Activated naive CD4-positive, alpha-beta T cell (primary cell): ENCODE measurements at places on chromosomes 7 and 10.

DNA sequence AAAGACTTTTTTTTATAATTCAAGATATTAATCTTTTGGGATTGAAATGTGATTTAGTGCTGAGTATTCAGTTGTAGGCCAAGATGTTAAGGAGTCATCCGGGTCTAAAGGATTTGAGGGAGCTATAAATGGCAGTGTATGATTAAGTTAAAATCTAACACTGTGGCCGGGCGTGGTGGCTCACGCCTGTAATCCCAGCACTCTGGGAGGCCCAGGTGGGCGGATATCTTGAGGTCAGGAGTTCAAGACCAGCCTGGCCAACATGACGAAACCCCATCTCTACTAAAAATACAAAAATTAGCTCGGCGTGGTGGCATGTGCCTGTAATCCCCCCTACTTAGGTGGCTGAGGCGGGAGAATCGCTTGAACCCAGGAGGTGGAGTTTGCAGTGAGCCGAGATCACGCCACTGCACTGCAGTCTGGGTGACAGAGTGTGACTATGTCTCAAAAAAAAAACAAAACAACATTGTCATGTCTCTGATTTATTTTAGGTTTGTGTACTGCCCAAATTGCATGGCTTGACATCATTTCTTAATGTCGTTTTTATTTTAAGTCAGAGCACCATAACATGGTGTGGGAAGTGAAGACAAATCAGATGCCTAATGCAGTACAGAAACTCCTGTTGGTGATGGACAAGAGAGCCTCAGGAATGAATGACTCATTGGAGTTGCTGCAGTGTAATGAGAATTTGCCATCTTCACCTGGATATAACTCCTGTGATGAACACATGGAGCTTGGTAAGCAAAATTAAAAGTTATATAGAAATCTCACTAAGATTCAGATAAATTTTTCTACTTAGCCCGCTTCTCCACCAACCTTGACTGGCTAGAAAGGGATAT lies 10.7 kb downstream of the HBP1 start:
- DNase-seq, result no peak

- no peak for DNase-seq
These were observed 7.3 kb downstream of the PPIF start for GRCh38 chr10:79354615-79355014.

- no peak for DNase-seq
These were observed 30.2 kb downstream of the PTPRN2 start for GRCh38 chr7:158557441-158557755.

GRCh38 chr10:104259999-104260774 lies 5.5 kb downstream of the GSTO1 start:
- DNase-seq, result no peak

DNA sequence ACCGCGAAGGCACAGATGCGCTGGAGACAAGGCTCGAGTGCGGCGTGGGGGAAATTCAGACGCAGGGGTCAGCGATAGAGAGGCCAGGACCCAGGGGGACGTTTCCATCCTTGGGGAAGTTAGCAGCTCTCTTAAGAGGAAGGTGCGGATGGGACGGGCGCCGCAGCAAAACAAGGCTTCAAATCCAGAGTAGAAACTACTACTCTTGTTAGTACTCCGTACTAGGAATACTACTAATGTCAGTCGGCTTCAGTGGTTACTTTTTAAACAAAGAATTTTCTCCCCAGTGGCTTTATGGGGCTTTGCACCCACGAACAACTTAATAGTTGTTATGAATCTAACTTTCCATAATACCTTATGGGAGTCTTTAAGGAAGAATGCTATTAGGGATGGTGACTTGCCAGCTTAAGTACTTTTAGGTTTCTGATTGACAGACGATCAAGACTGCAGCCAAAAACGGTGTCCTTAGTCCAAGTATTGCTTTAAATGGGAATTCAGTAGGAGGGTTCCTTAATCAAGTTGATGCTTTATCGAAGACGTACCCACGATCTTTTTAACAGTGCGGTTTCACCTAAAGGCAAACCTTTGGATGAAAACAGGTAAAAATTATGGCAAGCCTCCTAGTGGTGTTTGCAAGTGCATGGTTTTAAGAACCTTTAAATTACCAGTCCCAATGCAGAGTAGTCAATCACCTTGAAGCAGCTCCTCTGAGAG lies 812 bp upstream of the IDE start:
- no peak for DNase-seq

GRCh38 chr7:69237541-69237940 lies 360.7 kb upstream of the AUTS2 start:
- no peak for DNase-seq

DNA sequence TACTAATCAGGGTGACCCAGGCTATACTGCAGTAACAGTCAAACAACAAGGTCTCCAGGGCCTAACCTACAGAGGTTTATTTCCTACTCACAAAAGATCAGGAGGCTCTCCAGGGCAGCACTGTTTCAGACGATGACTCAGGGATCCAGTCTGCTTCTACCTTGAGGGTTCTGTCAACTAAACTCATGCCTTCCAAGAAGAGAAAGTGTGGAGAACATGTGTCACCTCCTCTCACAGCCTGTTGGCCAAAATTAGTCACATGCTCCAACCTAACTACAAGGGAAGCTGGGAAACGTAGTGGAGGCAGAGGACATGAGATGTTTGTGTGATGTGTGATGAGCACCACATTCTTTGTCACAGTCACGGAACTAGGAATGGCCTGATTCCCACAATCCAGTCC lies 14.7 kb upstream of the INA start:
- no peak for DNase-seq

- no peak for DNase-seq
These were observed 260.1 kb upstream of the LRRN3 start for GRCh38 chr7:110830778-110831177.

DNA sequence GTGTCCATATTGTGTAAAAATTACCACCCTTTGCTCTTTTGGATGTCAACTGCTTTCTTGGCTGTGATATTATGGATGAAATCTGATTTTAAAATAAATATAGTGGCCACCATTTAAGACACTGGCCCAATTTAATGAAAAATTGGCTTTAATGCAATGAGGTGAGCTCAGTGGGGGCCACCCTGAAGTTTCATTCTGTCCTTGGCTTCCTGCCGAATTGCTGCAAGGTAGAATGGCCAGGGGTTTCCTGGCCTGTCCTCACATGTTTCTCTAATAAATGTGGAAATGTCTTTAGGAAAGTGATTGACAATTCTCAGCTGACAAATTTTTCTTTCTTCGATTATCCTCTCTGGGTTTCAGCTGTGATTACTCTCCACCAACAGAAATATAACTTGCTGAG lies 36.0 kb downstream of the DYNC1I1 start:
- no peak for DNase-seq

DNA sequence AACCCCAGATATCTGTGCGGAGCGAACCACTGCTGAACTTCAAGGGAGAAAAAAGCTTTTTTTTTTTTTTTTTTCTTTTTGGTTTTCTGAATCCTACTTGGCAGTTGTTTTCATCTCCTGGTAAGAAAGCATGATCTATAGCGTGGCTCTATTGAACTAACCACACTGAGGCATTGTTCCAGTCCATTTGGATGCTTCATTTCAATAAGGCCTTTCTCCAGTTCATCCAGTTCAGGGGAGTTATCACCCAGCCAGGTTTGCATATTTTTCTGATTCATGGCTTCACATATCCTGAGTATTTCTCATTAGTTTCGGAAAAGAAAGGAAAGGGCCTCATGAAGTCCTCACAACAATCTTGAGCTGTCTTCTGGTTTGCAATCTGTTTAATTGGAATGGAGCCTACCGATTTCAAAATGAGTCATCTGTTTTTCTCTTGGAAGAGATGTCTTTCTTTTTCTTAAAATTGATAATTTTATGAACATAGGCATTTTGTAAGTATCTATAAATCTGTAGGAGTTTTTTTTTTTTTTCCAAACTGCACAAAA lies 93.1 kb upstream of the STEAP4 start:
- DNase-seq, result no peak

- no peak for DNase-seq
These were observed 671.0 kb upstream of the FOXK1 start for GRCh38 chr7:4010923-4011656.

DNA sequence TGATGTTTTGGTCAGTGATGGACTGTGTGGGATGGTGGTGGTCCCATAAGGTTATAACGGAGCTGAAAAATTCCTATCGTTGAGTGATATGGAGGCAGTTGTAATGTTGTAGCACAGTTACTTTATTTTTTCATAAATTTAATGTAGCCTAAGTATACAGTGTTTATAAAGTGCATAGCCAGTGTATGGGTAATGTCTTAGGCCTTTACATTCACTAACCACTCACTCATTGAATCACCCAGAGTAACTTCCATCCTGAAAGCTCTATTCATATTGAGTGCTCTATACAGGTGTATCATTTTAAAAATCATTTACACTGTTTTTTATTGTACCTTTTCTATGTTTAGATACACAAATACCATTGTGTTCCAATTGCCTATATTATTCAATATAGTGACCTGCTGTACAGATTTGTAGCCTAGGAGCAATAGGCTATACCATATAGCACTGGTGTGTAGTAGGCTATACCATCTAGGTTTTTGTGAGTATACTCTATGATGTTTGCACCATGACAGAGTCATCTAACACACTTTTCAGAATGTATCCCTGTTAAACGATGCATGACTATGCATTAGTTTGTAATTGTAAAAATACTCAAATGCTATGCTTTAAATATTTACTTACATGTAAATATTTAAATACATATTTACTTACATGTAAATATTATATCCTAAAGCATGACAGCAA lies 21.0 kb downstream of the PDCD4 start:
- DNase-seq, result no peak

DNA sequence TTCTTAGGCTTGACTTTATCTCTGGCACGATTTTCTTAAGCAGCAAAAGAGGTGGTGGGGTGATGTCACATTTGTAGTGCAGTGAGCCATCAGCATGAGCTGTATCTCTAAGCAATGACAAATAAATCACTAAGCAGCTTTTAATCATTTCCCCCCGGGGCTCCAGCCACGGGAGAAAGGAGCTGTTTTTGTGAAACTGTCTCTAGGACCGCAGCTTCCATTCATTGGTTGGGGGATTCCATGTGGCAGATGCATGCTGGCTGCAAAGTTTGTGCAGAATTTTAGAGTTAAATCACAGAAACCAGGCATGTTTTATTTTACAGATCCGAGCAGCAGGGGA lies 464 bp downstream of the KIAA1217 start:
- DNase-seq, result no peak

- DNase-seq, result no peak
These were observed 59.5 kb upstream of the TM9SF3 start for GRCh38 chr10:96646301-96646700.

DNA sequence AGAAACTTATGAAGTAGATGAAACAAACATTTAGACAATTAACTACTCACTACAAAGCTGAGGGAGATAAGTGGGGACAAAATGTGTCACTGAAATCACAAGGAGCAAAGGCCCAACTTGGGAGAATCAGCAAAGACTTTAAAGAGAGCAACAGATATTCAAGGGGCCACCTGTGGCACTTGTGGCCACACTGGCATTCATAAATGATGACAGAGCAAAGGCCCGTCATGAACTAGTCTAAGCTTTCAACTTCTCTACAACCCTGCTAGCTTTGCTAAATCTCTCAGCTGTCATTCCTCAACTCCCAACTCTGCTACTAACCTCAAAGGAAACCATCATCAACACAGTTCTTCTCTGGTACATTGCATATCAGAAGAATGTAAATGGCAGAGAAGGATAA lies 178.4 kb downstream of the CPEB3 start:
- no peak for DNase-seq

DNA sequence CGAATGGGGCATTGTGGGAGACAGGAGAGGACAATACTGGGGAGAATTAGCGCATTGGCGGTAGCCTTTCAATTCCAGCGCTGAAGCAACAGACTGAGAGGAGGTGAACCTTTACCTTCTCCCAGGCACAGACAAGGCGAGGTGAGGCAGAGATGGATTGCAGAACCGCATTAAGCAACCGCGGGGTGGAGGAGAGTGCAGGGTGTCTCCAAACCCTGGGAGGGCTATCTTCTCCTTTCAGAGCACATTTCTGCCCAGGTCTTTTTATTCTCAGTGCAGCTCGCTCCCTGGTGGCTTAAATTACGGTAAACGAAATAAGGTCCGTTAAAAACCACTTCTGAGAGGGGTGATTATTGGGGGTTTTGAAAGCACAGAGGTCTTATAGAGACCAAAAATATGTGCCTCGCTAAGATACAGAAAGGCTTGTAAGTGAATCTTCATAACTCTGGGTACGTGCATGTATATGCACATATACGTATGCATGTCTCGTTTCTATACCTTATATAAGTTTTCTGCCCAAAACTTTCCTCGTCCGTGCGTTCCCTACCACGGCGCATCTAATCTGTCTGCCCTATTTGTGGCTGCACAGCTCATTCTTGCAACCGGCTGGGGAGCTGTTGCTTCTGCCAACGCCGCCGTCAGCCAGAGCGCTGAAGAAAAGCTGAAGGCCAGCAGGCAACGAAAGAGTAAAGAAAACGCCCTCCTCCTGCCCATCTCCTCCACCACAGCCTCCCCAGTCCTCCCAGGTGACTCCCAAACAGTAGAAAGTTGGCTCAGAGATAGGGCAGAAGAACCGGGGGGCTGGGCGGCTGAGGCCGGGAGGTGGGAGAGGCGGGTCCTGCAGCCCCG lies 895 bp upstream of the ZNF804B start:
- no peak for DNase-seq

GRCh38 chr10:114650266-114650665 lies 7.8 kb downstream of the ABLIM1 start:
- no peak for DNase-seq

GRCh38 chr7:108037140-108037539 lies 34.2 kb upstream of the LAMB1 start:
- DNase-seq, result no peak

DNA sequence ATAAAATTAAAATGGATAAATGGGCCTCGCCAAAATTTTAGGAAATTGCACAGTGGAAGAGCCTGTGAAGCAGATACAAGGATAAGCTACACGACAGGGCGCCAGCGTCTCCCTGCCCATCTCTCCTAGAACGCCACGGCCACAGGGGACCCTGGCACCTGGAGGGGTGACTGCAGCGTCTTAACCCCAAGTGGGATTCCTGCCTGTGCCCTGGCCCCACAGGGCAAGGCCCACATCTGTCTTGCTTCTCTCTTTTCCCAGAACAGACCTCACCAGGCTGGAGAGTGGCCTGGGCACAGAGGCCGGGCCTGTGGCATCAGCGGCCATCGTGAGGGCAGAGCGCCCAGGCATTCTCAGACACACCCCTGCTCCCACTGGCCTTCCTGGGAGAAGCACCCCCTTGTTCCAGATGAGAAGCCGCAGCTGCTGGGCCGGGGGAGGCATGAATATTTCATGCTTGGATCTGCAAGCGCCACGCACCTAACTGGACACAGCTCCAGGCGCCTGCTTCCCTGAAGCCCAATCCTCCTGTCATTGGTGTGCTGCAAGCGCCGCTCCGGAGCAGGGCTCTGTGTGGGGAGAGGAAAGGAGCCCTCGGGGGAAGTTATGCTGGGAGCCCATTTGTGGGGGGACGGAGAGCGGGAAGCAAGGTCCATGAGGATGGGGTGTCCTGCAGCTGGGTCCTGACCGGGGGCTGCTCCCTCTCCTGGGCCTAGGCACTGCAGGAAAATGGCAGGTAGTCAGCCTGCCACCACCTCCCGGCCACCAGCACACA lies 153.5 kb downstream of the ELFN1 start:
- DNase-seq, result no peak

- no peak for DNase-seq
These were observed 377.7 kb upstream of the KLF6 start for GRCh38 chr10:4162571-4163286.

GRCh38 chr10:118115701-118116100 lies 69.0 kb upstream of the RAB11FIP2 start:
- DNase-seq, result no peak
